ENCODE measurements at places on chromosomes 3 and 15.

DNA sequence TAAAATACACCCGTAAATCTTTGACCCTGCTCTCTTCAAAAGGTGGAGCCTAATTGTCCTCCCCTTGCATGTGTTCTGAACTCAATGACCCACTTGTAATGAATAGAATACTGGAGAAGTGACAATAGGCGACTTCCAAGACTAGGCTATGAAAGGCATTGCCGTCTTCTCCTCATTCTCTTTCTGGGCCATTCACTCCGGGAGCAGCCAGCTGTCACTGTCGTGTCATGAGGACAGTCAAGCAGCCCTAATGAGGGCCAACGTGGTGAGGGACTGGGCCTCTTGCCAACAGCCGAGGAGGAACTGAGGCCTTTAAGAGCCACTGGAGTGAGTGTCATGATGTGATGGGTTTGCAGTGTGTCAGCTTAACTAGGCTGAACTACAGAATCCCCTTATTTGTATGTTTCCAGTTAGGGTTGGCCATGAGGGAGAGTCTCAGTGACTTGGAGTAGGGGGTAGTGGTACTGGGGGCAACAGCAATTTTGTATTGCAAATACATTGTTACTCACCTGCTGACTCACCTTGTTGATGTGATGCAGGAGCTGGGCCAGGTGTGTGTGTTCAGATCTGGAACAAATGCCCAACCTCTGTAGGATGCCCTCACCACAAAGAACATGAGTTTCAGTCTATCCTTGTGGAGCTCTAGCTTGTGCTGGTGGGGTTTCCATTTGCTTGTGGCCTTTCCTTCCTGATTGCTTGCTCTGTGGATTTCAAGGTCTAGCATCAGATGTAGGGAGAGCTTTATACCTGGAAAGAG, 188.5 kb upstream of the PROK2 start:
- peaks cover 11% of the 10 kb centered on the region for H3K4me1 ChIP-seq
- DNase-seq, result no peak
- H3K27me3 ChIP-seq, result no peaks in the 10 kb centered on the region
- H3K4me3 ChIP-seq, result no peak overlapping the region

- H3K4me1 ChIP-seq, result peaks cover 5% of the 10 kb centered on the region
- H3K36me3 ChIP-seq, result peaks cover 36% of the 10 kb centered on the region
These were observed 11.0 kb upstream of the VPS39 start for GRCh38 chr15:42218953-42219592.

- H3K27me3 ChIP-seq, result no peaks in the 10 kb centered on the region
- no peak for DNase-seq
- no peak overlapping the region for H3K27ac ChIP-seq
- no peaks in the 10 kb centered on the region for H3K36me3 ChIP-seq
- H3K4me1 ChIP-seq, result no peaks in the 10 kb centered on the region
- H3K4me3 ChIP-seq, result no peak overlapping the region
These were observed 434.9 kb upstream of the TPM1 start for GRCh38 chr15:62607643-62608042.

GRCh38 chr3:105976196-105976595, 107.4 kb upstream of the CBLB start:
- no peak overlapping the region for H3K27ac ChIP-seq
- DNase-seq, result no peak
- H3K4me3 ChIP-seq, result no peak overlapping the region
- no peaks in the 10 kb centered on the region for H3K27me3 ChIP-seq
- H3K36me3 ChIP-seq, result peaks cover 11% of the 10 kb centered on the region

DNA sequence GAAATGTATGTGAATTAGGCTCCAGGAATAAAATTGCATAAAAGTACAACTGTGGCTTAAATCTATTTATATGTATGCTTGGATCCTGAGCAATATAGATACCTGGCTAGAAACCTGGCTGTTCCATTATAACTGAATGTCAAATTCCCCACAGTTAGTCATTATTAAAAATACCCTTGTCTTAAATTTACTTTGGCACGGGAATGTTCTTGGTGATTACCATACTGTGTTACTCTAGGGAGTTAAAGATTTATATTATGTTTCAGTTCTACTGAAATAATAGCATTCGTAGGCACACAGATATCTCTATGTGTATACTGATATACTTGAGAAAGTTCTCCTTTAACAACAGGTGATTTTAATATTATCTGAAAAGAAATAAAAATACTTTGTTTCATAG, 394.1 kb downstream of the PTPRG start:
- H3K36me3 ChIP-seq, result no peaks in the 10 kb centered on the region
- H3K4me3 ChIP-seq, result no peak overlapping the region
- no peak overlapping the region for H3K27ac ChIP-seq
- DNase-seq, result no peak
- H3K27me3 ChIP-seq, result no peaks in the 10 kb centered on the region

- no peaks in the 10 kb centered on the region for H3K36me3 ChIP-seq
- peaks cover 10% of the 10 kb centered on the region for H3K27me3 ChIP-seq
- no peak overlapping the region for H3K27ac ChIP-seq
- H3K4me1 ChIP-seq, result peaks cover 20% of the 10 kb centered on the region
These were observed 92.1 kb downstream of the HHLA2 start for GRCh38 chr3:108388136-108389132.

DNA sequence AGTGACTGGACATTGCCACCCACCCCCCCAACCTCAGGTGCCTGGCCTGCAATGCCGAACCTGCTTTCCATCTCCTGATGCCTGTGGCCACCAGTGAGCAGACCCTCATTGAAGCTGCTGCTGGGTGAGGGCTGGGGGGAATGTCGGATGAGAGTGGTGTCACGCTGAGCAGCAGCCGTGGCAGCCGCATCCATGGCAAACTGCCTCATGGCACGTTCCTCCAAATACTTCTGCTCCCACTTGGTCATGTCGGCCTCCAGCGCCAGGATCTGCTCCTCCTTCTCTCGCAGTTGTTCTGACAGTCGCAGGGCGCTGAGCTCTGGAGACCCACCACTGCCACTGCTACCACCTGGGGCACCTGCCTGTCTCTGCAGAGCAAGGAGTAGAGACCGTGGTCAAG, 14.2 kb downstream of the AMOTL2 start:
- no peak overlapping the region for H3K4me3 ChIP-seq
- no peaks in the 10 kb centered on the region for H3K36me3 ChIP-seq
- H3K27me3 ChIP-seq, result peaks cover 17% of the 10 kb centered on the region
- H3K4me1 ChIP-seq, result peaks cover 16% of the 10 kb centered on the region
- H3K27ac ChIP-seq, result no peak overlapping the region

- H3K36me3 ChIP-seq, result no peaks in the 10 kb centered on the region
- no peaks in the 10 kb centered on the region for H3K4me1 ChIP-seq
- peaks cover 8% of the 10 kb centered on the region for H3K27me3 ChIP-seq
- DNase-seq, result no peak
- H3K4me3 ChIP-seq, result no peak overlapping the region
- no peak overlapping the region for H3K27ac ChIP-seq
These were observed 103.4 kb downstream of the IL20RB start for GRCh38 chr3:137061186-137061585.

- DNase-seq, result no peak
- H3K4me1 ChIP-seq, result no peaks in the 10 kb centered on the region
- no peak overlapping the region for H3K27ac ChIP-seq
- no peak overlapping the region for H3K4me3 ChIP-seq
- peaks cover 1% of the 10 kb centered on the region for H3K36me3 ChIP-seq
These were observed 2.1 kb downstream of the XCR1 start for GRCh38 chr3:46025139-46025538.

GRCh38 chr3:18919158-18919557, 229.2 kb upstream of the KCNH8 start:
- no peak for DNase-seq
- H3K27me3 ChIP-seq, result peaks cover 2% of the 10 kb centered on the region
- H3K4me3 ChIP-seq, result no peak overlapping the region
- H3K36me3 ChIP-seq, result no peaks in the 10 kb centered on the region
- no peaks in the 10 kb centered on the region for H3K4me1 ChIP-seq

DNA sequence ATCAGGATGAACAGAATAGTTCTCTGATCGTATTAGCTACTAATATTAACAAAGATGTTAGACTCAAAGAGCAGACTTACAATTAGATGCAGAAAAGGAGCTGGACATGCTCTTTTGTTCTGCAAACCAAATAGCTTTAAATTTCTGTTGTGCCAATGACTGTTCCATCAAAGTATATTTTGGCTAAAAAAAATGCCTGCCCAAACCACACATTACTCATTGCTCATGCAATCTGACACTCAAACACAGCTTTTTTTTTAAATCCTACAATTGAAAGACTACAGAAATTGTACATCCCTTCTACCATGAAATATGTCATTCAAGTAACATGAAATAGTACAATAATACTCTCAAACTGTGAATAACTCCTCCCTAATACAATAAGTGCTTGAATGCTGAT, 48.6 kb downstream of the SHOX2 start:
- no peak for DNase-seq
- H3K27me3 ChIP-seq, result no peaks in the 10 kb centered on the region
- no peak overlapping the region for H3K4me3 ChIP-seq
- H3K27ac ChIP-seq, result no peak overlapping the region
- no peaks in the 10 kb centered on the region for H3K4me1 ChIP-seq
- no peaks in the 10 kb centered on the region for H3K36me3 ChIP-seq

DNA sequence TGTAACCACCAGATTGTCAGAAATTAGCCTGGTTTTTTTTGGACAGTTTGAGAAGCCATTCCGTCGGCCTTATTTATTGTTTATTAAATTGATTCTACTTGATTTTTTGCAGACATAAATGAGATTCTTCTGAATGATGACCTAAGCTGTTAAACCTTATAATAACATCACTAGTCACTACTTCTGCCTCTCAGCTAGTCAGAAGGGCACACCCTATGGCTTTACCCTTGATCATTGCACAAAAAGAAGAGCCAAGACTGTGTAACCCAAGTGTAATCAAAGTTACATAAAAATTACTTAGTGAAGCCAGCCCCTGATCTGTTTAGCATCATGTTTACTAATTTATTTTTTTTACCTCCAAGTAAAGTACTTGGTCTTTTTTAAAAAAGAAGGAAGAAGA, 64.3 kb downstream of the CHL1 start:
- no peak overlapping the region for H3K27ac ChIP-seq
- no peaks in the 10 kb centered on the region for H3K4me1 ChIP-seq

- no peak overlapping the region for H3K4me3 ChIP-seq
- no peaks in the 10 kb centered on the region for H3K36me3 ChIP-seq
- H3K4me1 ChIP-seq, result no peaks in the 10 kb centered on the region
These were observed 177.4 kb upstream of the CRBN start for GRCh38 chr3:3356846-3357245.

- H3K4me1 ChIP-seq, result peaks cover 2% of the 10 kb centered on the region
- H3K4me3 ChIP-seq, result no peak overlapping the region
- H3K27ac ChIP-seq, result no peak overlapping the region
- H3K27me3 ChIP-seq, result no peaks in the 10 kb centered on the region
- no peak for DNase-seq
These were observed 46.7 kb downstream of the UBE3A start for GRCh38 chr15:25391971-25392721.

- no peaks in the 10 kb centered on the region for H3K36me3 ChIP-seq
- H3K4me1 ChIP-seq, result no peaks in the 10 kb centered on the region
- H3K4me3 ChIP-seq, result no peak overlapping the region
- no peak for DNase-seq
These were observed 1125.4 kb downstream of the ROBO1 start for GRCh38 chr3:78642226-78643035.

- peaks cover 38% of the 10 kb centered on the region for H3K36me3 ChIP-seq
- H3K4me3 ChIP-seq, result no peak overlapping the region
- H3K4me1 ChIP-seq, result no peaks in the 10 kb centered on the region
- peak overlapping the region; percentile 70 for H3K27ac ChIP-seq
- no peak for DNase-seq
- no peaks in the 10 kb centered on the region for H3K27me3 ChIP-seq
These were observed 42.0 kb downstream of the NUP210 start for GRCh38 chr3:13378155-13378554.

DNA sequence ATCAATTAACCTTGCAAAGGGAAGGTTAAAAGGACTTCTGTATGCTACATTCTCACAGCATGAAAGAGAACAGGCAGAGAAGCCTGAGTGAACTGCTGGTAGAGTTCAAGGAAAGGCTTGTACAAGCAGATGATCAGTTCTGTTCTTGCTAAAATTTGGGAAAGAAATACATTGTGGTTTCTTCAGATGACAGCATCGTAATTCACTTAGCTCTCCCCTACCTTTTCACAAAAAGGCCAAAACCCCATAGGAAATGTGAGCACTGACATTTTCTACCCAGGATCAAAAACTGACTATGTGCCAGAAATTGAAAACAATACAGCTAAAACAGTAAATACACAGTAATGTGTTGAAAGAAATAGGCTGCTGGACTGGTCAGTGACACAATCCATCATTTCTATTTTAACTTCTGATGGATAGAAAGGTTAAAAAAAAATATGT, 216.4 kb downstream of the DPH6 start:
- no peak overlapping the region for H3K27ac ChIP-seq
- H3K36me3 ChIP-seq, result no peaks in the 10 kb centered on the region
- DNase-seq, result no peak
- no peak overlapping the region for H3K4me3 ChIP-seq

- no peaks in the 10 kb centered on the region for H3K4me1 ChIP-seq
- peaks cover 7% of the 10 kb centered on the region for H3K27me3 ChIP-seq
- H3K36me3 ChIP-seq, result no peaks in the 10 kb centered on the region
- DNase-seq, result no peak
- no peak overlapping the region for H3K27ac ChIP-seq
These were observed 17.8 kb downstream of the TEX9 start for GRCh38 chr15:56383010-56383409.

- H3K36me3 ChIP-seq, result peaks cover 5% of the 10 kb centered on the region
- no peak overlapping the region for H3K27ac ChIP-seq
- peak; percentile 45 for DNase-seq
- no peak overlapping the region for H3K4me3 ChIP-seq
- H3K27me3 ChIP-seq, result no peaks in the 10 kb centered on the region
These were observed 175.7 kb downstream of the KLHL25 start for GRCh38 chr15:85618956-85619491.

GRCh38 chr15:91263632-91264531, 163.8 kb downstream of the SV2B start:
- H3K36me3 ChIP-seq, result no peaks in the 10 kb centered on the region
- no peak for DNase-seq
- H3K27ac ChIP-seq, result no peak overlapping the region
- peaks cover 22% of the 10 kb centered on the region for H3K27me3 ChIP-seq
- no peaks in the 10 kb centered on the region for H3K4me1 ChIP-seq
- no peak overlapping the region for H3K4me3 ChIP-seq

DNA sequence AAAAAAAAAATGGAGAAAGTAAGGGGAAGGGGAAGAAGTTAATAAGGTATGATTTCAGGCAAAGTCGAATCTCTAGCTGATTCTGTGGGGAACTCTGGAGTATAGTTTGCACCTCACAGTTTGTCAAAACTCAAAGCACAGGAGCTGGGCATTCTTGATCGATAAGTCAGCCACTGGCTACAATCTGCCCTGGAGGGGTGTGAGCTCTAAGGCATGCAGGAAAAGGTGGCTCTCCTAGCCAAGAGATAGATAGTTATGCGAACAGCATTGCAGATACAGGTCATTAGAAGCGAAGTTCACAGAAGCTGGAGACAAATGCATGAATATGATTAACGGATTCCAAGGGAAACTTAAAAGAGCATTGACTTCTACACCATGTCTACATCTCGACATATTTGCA, 952.6 kb downstream of the AGBL1 start:
- no peak overlapping the region for H3K27ac ChIP-seq
- DNase-seq, result no peak
- H3K4me1 ChIP-seq, result no peaks in the 10 kb centered on the region
- H3K36me3 ChIP-seq, result no peaks in the 10 kb centered on the region
- H3K27me3 ChIP-seq, result no peaks in the 10 kb centered on the region

- no peaks in the 10 kb centered on the region for H3K36me3 ChIP-seq
- H3K27ac ChIP-seq, result peak within 1 kb of the TSS; percentile 81
- H3K27me3 ChIP-seq, result no peaks in the 10 kb centered on the region
These were observed at the start of gene CD200 for GRCh38 chr3:112333002-112333380. CD200 (plus strand) TSS chr3:112333156; CDS start chr3:112333213, 57 bp downstream.

GRCh38 chr3:74546426-74546825, 68.0 kb downstream of the CNTN3 start:
- no peaks in the 10 kb centered on the region for H3K27me3 ChIP-seq
- H3K36me3 ChIP-seq, result no peaks in the 10 kb centered on the region
- H3K4me3 ChIP-seq, result no peak overlapping the region
- H3K27ac ChIP-seq, result no peak overlapping the region

- H3K27ac ChIP-seq, result no peak overlapping the region
- DNase-seq, result no peak
- H3K36me3 ChIP-seq, result no peaks in the 10 kb centered on the region
- H3K27me3 ChIP-seq, result peaks cover 11% of the 10 kb centered on the region
These were observed 9.5 kb downstream of the NECTIN3 start for GRCh38 chr3:111081008-111081545.
